ENCODE measurements at places on chromosomes 16 and 17.

DNA sequence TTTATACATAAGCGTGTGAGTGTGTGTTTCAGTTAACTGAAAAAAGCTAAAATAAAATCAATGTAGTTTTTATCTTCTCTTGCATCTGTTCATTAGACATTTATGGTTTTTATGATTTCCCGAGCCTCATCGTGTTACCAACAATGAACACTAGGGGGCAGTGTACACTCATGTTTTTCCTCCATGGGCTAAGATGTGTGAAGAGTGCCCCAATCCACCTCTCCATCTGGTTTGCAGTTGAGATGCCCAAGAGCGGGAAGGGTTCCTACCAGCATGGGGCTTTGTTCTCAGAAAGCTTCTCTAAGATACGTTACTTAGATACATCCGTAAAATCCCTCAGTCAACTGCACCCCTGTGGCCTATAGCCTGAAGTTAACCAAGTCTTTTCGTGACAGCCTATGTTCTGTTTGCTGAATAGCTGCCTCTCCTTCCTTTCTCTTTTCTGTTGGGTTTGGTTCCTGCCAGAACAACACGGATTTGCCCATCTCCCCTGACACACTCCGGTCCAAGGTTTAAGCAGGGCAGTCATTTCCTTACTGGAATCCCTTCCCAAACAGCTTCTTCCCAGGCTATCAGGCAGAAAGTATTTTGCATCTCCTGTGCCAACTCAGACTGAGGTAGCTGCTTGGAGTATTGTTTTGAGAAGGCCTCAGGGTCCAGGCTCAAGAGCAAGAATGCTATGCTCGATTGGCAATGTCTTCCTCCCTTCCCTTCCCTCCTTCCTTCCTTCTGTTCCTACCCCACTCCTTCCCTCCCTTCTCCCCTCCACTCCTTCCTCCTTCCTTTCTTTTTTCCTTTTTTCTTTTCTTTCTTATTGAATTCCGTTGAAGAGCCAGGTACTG is 12.9 kb upstream of the ELAC2 start:
- DNase-seq, result no peak

DNA sequence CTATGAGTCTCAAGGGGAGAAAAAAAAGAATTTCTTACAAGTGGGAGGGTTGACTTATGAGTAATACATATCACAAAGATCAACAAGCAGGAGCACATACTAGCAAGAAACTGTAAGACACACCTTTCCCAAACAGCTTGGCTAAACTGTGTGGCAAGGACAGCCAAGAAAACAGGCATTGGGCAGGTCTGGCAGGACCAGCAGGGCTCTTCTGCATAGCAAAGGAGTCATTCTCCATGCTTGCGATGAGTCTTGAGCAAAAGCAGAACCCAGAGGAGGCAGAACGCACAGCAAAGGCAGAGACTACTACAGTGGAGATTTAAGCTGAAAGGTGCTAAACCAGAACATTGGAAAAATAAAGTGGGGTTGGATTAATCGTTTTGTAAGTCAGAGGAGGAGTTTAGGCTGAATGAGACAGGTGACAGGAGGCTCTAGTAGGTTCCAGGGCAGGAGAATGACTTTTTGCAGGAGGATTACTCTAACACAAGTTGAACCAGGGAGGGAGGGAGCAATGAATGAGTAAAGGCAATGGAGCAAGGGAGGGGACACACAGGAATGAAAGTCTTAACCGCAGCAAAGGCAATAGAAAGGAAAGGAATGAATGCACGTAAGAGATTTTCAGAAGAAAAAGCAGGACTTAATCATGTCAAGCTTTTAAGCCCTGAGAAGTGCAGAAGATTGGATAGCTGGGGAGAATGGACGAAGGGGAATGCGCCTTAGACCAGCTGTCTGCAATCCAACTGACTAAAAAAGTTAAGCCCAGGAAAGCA is 2.7 kb downstream of the N4BP1 start:
- DNase-seq, result no peak

DNA sequence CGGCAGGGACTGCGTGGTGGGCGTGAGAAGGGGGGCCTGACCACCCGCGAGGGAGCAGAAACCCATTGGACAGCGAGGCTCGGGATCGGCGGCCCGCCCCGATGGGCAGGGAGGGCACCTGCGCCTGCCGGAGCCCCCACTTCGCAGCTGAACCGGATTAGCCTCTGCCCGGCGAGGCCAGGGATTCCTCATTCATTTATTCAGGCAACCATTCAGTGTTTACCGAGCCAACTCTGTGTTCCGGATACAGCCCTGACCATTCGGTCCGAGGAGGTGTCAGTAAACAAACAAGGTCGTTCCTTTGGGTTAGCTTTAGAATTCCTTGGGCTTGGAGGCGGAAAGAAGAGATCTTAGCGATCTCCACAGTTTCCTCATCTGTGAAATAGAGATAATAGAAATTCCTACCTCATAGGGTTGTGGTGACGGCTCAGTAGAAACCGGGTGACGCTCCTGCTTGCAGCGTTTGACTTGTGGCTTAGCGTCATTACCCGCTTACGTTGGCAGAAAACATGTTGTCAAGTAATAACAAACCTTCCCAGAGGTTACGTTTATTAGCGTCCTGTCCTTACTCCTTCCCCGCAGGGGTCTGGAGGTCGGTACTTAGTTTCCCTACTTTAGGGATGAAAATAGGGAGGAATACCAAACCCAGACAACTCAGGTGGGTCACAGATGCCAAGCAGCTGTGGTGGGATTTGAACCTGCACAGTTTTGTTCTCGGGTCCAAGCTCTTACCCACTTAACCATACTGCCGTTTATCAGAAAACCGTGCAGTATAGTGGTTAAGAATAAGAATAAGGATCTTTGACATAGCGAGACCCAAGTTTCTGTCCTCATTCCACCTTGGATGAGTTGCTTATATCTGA is 893 bp downstream of the POLR3E start:
- peak; percentile 71 for DNase-seq

DNA sequence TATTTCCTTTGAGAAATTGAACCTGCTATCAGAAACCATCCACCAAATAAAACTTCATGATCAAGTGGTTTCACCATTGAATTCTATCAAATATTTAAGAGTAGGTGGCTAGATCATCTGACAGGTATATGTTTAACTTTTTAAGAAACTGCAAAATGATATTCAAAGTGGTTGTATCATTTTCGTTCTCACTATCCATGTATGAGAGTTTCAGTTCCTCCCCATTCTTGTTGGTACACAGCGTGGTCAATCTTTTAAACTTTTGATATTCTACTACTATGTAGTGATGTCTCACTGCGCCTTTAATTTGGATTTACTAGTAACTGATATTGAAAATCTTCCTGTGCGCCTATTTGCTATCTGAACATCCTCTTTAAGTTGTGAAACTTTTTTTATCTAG is 163.7 kb downstream of the CYB561 start:
- no peak for DNase-seq

- no peak for DNase-seq
Observed at GRCh38 chr16:74874123-74874522, 99.5 kb upstream of the FA2H start.

GRCh38 chr17:78072961-78073360 is 55.6 kb downstream of the TMC6 start:
- DNase-seq, result no peak

GRCh38 chr16:66954097-66954659 is 6.9 kb upstream of the CES3 start:
- DNase-seq, result no peak

DNA sequence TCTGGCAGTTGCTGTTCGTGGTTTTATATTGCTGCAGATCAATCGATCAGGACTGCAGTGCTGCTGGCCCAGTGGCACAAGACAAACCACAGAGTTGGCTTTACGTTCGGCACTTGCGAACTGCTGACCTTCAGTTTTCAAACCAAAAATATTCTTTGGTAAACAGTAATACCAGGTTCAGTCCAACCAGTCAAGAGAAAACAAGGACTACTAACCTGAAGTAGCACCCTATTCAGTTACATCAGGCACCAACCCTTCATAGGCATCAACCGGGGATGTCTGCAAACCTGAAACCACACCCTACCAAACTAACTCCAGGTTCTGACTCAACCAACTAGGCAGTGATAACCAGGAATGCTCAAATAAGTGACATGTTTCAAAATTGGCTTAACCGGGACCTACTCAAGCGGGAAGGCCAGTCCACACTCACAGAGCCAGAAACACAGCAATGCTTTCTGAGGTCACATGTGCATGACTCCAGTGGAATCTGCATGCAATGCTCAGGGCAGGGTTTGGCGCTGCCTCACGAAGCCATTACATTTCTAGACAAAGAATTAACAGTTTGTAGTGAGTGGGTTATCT is 91.1 kb downstream of the SMG6 start:
- DNase-seq, result no peak

GRCh38 chr17:78645421-78646295 is 68.5 kb upstream of the DNAH17 start:
- DNase-seq, result peak; percentile 83

DNA sequence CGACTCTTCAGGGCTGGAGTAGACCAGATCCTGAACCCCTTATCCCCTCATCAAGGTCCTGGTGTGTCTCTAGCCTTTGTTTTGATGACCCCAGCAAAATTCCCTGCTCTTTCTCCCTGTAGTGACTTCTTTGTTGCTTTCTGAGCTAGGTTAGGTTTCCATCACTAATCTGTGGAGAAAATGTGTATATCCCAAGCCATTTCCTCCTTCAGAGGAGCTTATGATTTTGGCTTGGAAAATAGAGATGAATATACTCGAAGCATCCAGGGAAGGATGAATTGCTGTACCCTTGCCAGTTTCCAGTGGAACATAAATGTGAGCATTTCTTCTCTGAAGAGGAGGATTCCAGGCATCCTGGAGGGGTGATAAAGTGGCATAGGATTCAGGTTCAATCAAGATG is 55.8 kb downstream of the KSR1 start:
- DNase-seq, result no peak

GRCh38 chr17:31200287-31200686 is 96.8 kb downstream of the OMG start:
- no peak for DNase-seq

DNA sequence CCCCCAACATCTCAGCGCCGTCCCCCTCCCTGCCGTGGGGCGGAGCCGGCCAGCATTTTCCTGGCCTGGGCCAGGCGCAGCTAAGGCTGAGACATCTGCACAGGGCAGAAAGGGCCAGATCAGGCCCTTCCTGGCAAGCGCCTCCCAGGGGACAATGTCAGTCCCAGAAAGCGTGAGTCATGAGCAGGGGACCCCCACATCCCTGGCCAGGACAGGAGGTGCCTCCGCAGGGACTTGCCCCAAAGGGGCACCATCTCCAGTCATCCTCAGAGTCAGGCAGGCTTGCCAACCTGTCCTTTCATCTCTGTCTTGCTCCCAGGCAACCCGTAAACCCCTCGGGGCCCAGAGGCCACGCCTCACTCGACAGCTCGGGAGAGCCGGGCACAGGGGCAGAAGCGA is 43.2 kb downstream of the SOCS1 start:
- peak; percentile 59 for DNase-seq

DNA sequence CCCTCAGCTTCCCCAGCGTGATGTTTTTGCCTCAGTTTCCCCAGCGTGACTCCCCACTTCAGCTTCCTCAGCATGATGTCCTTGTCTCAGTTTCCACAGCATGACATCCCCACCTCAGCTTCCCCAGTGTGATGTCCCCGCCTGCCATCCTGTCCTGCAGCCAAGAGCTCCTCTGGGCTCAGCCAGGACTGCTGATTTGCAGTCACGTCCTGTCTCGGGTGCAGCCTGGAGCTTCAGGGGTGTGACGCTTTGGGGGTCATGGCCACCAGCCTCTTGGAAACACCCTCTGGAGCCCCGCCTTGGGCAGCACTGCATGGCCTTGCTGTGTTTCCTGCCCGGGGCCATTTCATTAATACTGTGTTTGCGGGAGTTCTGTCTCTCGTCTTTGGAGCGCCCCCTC is 16.5 kb upstream of the NUDT16L1 start:
- DNase-seq, result no peak

DNA sequence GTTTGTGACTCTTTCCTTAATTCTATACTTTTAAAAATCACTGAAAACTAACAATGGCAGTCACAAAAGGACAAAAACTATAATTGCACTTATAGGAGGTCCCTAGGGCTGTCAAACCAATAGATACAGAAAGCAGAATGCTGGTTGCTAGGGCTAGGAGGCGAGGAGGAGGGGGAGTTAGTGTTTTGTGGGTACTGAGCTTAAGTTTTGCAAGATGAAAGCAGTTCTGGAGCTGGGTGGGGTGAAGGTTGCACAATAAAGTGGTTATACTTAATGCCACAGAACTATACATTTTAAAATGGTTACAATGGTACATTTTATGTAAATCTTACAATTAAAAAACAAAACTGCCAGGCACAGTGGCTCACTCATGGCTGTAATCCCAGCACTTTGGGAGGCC is 27.3 kb downstream of the NUBP1 start:
- DNase-seq, result no peak

DNA sequence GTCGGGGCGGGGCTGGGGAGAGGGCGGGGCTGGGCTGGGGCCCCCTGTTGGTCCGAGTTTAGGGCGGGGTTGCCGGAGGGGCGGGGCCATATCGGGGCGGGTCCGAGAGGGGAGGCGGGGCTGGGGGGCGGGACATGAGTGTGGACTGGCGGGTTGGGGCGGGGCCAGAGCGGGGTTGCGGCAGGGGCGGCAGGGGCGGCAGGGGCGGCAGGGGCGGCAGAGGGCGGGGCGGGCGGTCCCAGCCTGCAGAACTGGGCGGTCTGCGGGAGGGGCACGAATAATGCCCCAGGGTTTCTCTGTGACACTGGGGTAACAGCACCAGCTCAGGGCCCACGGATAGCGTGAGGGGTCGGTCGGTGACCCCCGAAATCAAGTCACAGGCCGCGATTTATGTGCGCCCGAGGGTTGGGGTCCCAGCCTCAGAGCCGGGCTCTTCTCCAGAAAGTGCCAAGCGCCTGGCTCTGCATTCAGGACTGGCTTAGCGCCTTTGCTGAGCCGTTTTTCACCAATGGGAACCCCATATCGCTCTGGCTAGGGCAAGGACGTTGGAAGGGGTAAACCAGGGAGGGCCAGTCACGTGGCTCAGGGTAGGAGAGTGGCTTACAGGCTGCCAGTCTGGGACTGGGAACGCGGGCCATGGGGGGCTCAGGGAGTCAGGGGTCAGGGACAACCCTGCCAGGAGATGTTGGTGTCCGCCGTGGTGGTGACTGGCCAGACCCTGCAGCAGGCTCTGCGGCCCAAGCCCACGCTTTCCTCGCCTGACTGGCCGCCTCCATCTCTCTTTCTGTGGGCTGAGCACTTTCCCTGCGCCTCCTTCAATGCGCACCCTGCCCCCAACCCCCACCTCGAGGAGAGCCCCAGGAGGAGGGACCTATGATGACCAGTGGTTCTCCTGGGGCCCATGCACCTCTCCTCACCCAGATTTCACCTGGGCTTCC is 1.2 kb upstream of the METTL26 start:
- no peak for DNase-seq

DNA sequence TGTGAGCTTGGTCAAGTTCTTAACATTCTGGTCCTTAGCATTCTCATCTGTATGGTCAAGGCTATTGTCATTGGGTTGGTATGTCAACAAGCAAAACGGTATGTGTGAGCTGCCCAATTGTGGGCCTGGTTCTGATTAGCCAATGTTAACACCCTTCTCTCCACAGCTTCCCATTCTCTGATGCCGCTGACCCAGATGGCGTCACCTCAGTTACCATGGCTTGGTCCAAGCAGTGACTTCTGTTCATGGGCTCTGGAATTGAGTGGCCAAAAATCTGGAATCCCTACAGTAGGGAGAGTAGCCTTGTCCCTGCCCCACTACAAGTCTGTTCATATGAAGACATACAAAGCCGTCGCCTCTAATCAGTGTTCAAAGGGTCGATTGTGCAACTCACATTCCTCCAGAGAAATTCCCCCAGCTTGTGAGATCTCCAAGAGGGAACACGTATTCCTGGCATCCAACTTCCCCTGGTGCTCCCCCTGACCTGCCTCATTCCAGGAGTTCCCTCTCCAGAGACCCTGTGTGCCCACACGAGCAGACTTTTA is 15.8 kb downstream of the TMEM98 start:
- no peak for DNase-seq
